ENCODE measurements at places on chromosomes 2 and 18. TPM values are rescaled to one million over a fixed set of nuclear protein-coding genes. Genes with fewer than 3 reads are reported as not detected.

NRP2 gene
- total RNA-seq = 0.60 TPM

AQP12B gene
- total RNA-seq = not detected

- peaks cover 5% of the 10 kb centered on the region for H3K4me1 ChIP-seq
- H3K27me3 ChIP-seq = no peaks in the 10 kb centered on the region
- no peak overlapping the region for H3K4me3 ChIP-seq
- no peak overlapping the region for H3K27ac ChIP-seq
- H3K36me3 ChIP-seq = no peaks in the 10 kb centered on the region
- DNase-seq = peak; percentile 9
Observed at GRCh38 chr2:210421916-210422315, 54.6 kb downstream of the LANCL1 start.

TGFA gene
- 15.3 TPM for total RNA-seq

DNA sequence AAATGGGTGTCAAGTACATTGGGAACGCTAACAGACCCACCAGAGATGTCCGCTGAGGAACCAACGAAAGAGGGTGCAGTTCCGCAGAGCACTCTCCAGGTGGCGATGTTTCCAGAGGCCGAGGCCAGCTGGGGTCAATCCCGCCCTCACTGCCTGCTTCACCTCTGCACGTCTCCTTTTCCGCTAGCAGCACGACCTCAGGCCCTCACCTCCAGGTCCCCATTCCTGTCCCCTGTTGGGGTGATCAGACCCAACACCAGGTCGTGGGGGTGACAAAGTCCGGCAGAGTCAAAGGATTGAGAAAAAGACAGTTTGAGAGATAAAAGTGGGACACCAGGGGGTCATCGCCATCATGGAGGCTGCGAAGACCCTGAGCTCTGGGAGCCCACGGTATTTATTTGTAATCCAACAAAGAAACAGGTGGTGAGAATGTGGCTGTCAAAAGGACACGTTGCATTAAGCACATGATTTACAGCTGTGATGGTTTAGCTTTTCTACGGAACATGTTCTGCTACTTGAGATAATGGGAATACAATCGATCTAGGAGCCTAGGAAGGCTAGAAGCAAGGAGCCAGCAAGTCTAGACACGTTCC, 27.3 kb downstream of the ZAP70 start:
- peak overlapping the region; percentile 44 for H3K4me3 ChIP-seq
- peaks cover 35% of the 10 kb centered on the region for H3K4me1 ChIP-seq
- H3K36me3 ChIP-seq = no peaks in the 10 kb centered on the region

GRCh38 chr2:62784341-62784740, 78.8 kb downstream of the EHBP1 start:
- peaks cover 19% of the 10 kb centered on the region for H3K36me3 ChIP-seq
- H3K27me3 ChIP-seq = no peaks in the 10 kb centered on the region
- no peak overlapping the region for H3K4me3 ChIP-seq
- H3K27ac ChIP-seq = no peak overlapping the region

DNA sequence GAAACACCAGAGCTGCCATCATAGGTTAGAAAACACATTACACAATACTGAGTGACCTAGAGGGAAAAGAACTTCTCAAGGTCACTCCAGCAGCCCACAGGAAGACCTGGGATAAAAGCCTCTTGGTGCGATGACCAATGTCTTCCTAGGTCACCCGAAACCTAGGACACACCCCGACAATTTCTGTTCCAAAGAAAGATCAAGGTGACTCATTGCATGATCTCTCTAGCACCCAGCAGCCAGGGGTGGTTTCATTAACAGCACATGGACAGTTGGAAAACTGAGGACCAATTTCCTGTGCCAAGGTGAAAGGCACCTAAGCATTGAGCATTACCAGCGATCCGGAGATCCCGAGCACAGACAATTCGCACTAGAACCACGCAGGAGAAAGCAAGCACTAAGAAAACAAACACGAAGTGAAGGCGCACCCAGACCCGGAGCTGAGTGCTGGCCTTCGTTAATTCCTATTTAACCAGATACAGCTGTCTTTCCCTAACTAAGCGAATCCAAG, 1.5 kb downstream of the CACNB4 start:
- H3K27me3 ChIP-seq = peaks cover 21% of the 10 kb centered on the region
- DNase-seq = peak; percentile 65
- peak overlapping the region; percentile 71 for H3K4me3 ChIP-seq

XIRP2 gene
- 0.04 TPM for total RNA-seq

DNA sequence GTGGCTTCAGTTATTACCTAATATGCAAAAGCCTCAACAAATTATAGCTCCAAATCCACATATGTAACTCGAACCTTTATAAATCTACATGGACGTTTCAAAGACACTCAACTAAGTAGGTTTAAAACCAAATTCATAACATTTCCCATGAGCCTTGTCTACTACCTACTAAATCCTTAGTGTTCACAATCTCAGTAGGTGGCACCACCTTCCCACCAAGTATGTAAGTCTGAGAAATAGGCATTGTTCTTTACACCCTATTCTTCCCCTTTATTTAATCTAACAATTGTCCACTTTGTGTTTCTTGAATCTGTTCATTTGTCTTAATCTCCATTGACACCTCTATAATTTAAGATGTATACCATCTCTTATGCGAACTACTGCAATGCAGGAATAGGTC, 4.6 kb downstream of the PIGN start:
- no peak for DNase-seq
- H3K4me1 ChIP-seq = peaks cover 24% of the 10 kb centered on the region
- no peak overlapping the region for H3K4me3 ChIP-seq

CABYR gene
- total RNA-seq = 0.38 TPM

MARCO gene
- total RNA-seq = not detected

All from HepG2 (cell line).